ENCODE measurements at places on chromosomes 5 and 9.

DNA sequence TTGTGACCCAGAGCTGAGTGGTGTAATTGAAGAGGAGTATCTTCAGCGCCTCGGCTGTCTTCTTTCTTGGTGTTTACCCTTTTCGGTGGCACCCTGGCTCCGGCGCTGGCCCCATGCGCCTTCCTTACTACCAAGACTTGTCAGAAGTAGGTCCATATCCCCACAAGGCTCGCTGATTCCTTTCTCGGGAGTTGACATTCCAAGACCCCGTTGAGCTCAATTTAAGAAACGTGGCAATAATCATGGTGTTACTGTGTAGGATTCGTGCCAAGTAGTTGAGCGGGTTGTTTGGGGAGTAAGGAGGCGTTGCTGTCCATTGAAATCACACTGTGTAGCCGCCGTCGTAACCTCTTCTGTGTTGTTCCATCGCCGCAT lies 795 bp downstream of the NDUFAF2 start:
- peak; percentile 7 for DNase-seq

GRCh38 chr5:135671052-135671705 lies 92.4 kb upstream of the CXCL14 start:
- DNase-seq: no peak

- no peak for DNase-seq
These were observed 1083.8 kb upstream of the NUDT12 start for GRCh38 chr5:104646416-104646815.

DNA sequence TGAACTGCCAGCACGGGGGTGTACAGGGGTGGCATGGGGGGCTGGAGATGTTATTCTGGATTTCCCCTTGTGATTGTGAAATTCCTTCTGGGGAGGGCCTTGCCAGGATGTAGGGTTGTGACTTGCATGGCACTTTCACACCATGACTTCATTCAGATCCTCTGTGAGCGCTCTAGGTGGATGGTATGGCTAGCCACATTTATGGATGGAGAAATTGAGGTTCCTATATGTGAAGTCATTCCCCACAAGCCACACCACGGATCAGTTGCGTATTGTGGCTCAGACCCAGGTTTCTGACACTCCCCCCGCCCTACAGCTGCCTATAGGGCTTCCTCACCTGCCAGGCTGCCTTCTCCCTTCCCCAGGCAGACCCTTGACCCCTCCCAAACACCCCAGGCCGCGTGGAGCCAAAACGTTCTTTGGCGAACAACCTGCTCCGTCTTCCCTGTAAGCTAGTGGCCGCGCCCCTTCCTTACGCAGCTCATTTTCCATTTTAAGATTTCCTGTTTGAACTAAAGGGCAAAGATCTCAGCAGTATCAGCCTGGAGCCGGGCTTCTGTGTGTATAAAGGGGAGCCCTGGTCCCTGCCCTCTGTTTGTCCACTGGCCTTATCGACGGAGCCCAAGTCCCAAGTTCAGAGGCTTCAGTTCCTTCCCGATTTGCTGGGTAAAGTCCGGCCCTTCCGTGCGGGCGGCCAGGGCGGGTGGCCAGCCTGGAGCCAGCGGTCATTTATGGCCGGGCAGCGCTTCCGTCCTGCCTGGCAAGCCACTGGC lies 97.8 kb upstream of the KLF4 start:
- DNase-seq: no peak

- no peak for DNase-seq
These were observed 118.0 kb downstream of the PRKACG start for GRCh38 chr9:68895741-68896478.
